ENCODE measurements at places on chromosomes 3 and 15.

GRCh38 chr3:192079098-192079497, 618.1 kb downstream of the PYDC2 start:
- peak; percentile 97 for DNase-seq

GRCh38 chr3:117853923-117854668, 1144.5 kb downstream of the TUSC7 start:
- peak; percentile 43 for DNase-seq

DNA sequence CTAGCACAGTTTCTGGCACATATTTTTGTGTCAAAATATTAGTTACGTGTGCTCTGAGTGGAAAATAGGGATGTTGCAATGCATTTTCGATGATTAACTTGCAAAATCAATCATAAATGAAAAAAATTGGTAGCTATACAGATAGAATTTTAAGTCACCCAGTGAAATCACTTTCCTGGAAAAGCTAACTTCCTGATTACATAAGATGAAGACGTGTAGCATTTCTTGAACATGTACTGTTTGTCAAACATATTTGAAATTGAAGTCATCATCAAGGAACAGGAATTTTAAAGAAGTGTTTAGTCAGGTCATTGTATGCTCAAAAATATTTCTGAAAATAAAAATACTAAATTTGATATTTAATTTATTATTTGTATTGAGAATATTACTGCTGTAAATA, 977.7 kb downstream of the PLOD2 start:
- no peak for DNase-seq

GRCh38 chr3:10419637-10420232, 85.7 kb downstream of the ATP2B2 start:
- DNase-seq: no peak
